ENCODE measurements at places on chromosomes 2 and 18. TPM values are rescaled to one million over a fixed set of nuclear protein-coding genes. Genes with fewer than 3 reads are reported as not detected.

The FOXI3 gene
- not detected for total RNA-seq

The IL36A gene
- 0.09 TPM for total RNA-seq

The PROC gene
- total RNA-seq, result not detected

The DSG1 gene
- total RNA-seq, result not detected

The RAD51AP2 gene
- not detected for total RNA-seq

The RNF144A gene
- 9.6 TPM for total RNA-seq

The SEPTIN10 gene
- 125 TPM for total RNA-seq

The ANKRD62 gene
- total RNA-seq, result not detected

The MTA3 gene
- 20.0 TPM for total RNA-seq

The BMP10 gene
- total RNA-seq, result not detected

The GAL3ST2 gene
- not detected for total RNA-seq

The ACOXL gene
- total RNA-seq, result not detected

The NPPC gene
- total RNA-seq, result not detected

The RBM43 gene
- 2.8 TPM for total RNA-seq

The MYOM1 gene
- total RNA-seq, result 0.18 TPM

The FBLN7 gene
- 1.2 TPM for total RNA-seq

The CYTIP gene
- not detected for total RNA-seq

The NGEF gene
- total RNA-seq, result 1.5 TPM

The ANKRD12 gene
- total RNA-seq, result 45.9 TPM

The ARL5A gene
- 55.6 TPM for total RNA-seq

The RND3 gene
- total RNA-seq, result 58.3 TPM

The LBX2 gene
- 1.4 TPM for total RNA-seq

The IRS1 gene
- total RNA-seq, result under 0.01 TPM

The GALNT1 gene
- 160 TPM for total RNA-seq

The KRTCAP3 gene
- total RNA-seq, result not detected

The TGFBRAP1 gene
- total RNA-seq, result 23.8 TPM

The CTLA4 gene
- total RNA-seq, result not detected

The C2orf81 gene
- 0.19 TPM for total RNA-seq

The C2orf66 gene
- total RNA-seq, result 0.09 TPM

The TMEM182 gene
- total RNA-seq, result 0.85 TPM

The PRKAG3 gene
- not detected for total RNA-seq

The RAB6C gene
- total RNA-seq, result not detected

The NOL4 gene
- total RNA-seq, result under 0.01 TPM

The HNMT gene
- total RNA-seq, result 1.7 TPM

The ANKRD30BL gene
- not detected for total RNA-seq

The NTSR2 gene
- not detected for total RNA-seq

The MAB21L4 gene
- total RNA-seq, result not detected

The ELOA2 gene
- total RNA-seq, result not detected

The CASP8 gene
- 9.4 TPM for total RNA-seq

The ECEL1 gene
- not detected for total RNA-seq

The SLC19A3 gene
- 0.09 TPM for total RNA-seq

The DYSF gene
- total RNA-seq, result 87.3 TPM

The ALPP gene
- total RNA-seq, result not detected

The MALL gene
- total RNA-seq, result 21.3 TPM

The TTC39C gene
- total RNA-seq, result 3.4 TPM

The DDX18 gene
- 50.9 TPM for total RNA-seq

The CABYR gene
- 1.6 TPM for total RNA-seq

The LINC00305 gene
- not detected for total RNA-seq

The SCN9A gene
- total RNA-seq, result 1.2 TPM

The MEP1B gene
- 0.19 TPM for total RNA-seq

The RAPH1 gene
- total RNA-seq, result 38.3 TPM

The ALPG gene
- not detected for total RNA-seq

The SAG gene
- not detected for total RNA-seq

The C2orf69 gene
- total RNA-seq, result 10.2 TPM

The MC5R gene
- total RNA-seq, result not detected

The LOXHD1 gene
- not detected for total RNA-seq

The POTEI gene
- total RNA-seq, result 0.09 TPM

The FNDC4 gene
- total RNA-seq, result 30.1 TPM

Data from endothelial cell of coronary artery (primary cell).